ENCODE measurements at places on chromosomes 1 and 21.

DNA sequence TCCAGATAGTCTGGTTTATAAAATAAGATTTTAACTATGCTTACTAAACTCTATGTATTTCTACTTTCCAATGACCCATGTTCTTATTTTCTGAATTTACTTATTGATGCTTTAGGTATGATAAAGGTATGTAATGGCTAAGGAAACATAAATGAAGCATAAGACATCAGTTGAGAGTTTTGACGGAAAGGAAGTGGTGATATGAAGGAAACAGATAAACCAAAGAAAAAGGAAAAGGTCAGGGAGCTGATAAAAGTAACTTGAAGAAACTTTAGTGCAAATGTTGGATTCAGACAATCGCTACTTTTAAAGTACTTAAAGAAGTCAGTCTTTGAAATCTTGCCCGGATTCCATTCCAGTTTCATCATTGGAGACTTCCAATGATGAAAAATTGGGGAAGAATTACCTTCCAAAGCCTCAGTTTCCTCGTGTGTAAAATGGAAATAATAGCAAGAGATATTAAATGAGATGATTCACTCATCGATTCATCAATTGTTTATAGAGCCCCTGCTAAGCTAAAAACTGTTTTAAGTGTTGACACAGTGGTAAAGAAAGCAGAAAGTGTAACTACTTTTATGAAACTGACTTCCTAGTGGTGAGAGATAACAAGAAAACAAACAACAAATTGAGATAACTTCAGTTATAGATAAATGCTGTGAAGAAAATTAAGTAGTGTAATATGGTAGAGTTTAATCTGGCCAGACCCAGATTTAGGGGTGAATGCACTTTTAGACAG, 10.6 kb downstream of the PTPRC start:
- DNase-seq: no peak

GRCh38 chr1:167249702-167250101, 29.0 kb downstream of the POU2F1 start:
- DNase-seq: no peak

GRCh38 chr1:226511296-226511695, 37.3 kb upstream of the STUM start:
- DNase-seq: no peak

- no peak for DNase-seq
Measured at GRCh38 chr1:57959531-57960241, 535.8 kb upstream of the DAB1 start.

- DNase-seq: no peak
Measured at GRCh38 chr1:55893155-55893554, 678.0 kb upstream of the USP24 start.

DNA sequence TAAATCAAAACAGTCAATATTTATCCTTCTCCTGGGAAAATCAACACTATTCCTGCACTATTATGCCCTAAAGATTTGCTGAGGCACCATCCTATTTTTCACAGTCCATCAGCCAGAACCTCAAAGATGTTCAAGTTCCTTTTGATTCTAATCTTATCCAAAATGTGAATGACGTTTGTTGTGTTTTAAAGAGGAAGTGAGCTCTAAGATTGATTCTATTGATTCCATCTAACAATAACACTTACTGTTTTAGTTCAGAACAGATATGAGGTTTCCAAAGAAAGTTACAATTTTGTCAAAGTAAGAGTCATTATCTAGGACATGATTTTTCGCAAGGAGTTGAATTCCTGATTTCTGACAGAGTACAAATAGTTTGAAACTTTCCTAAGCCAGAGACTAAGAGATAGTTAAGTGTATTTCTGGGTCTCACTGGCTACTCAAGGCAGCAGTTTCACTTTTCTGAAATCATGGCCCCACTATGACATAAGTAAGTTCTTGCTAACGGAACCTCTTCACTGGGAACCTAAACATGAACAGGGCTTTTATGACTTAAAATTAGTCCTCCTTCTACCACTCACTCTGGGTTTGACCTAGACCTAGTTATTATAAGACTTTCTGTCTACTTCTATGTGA, 84.7 kb downstream of the LHX9 start:
- no peak for DNase-seq

DNA sequence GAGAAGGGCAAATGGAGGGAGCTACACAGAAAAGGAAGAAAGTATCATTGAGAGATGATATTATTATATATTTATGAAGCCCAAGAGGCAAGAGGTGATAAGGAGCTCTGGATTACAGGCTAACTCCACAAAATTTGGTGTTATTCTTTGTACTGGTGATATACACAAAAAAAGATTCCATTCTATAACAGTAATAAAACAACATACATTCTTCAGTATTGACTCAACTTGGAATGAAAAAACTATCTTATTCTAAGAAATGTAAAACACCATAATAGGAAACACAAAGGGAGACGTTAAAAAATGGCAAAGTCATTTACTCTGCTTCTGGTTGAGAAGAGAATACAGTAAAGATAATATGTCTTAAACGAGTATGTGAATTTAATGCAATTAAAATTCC, 99.4 kb downstream of the TEX35 start:
- no peak for DNase-seq

- no peak for DNase-seq
Measured at GRCh38 chr1:167314671-167315070, 94.0 kb downstream of the POU2F1 start.

DNA sequence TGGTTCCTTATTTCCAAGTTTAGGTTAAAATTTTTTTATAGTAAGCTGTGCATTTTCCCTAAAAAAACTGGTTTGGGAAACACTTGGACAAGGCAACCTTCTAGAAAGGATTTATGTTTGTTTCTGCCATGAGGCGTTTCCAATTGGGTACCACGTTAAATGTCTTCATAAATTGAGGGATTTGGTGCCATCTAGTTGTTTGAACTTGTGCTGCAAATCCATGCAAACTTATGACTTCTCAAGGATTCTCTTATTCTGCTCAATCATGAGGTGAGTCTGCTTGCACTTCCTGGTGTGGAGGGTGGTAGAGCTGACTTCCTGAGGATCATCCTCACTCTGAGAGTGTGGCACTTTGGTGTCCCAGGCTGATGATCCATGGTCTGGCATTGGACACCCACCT, 123.3 kb downstream of the PCNX2 start:
- DNase-seq: no peak

GRCh38 chr21:33443194-33443593, 36.6 kb downstream of the TMEM50B start:
- DNase-seq: no peak

DNA sequence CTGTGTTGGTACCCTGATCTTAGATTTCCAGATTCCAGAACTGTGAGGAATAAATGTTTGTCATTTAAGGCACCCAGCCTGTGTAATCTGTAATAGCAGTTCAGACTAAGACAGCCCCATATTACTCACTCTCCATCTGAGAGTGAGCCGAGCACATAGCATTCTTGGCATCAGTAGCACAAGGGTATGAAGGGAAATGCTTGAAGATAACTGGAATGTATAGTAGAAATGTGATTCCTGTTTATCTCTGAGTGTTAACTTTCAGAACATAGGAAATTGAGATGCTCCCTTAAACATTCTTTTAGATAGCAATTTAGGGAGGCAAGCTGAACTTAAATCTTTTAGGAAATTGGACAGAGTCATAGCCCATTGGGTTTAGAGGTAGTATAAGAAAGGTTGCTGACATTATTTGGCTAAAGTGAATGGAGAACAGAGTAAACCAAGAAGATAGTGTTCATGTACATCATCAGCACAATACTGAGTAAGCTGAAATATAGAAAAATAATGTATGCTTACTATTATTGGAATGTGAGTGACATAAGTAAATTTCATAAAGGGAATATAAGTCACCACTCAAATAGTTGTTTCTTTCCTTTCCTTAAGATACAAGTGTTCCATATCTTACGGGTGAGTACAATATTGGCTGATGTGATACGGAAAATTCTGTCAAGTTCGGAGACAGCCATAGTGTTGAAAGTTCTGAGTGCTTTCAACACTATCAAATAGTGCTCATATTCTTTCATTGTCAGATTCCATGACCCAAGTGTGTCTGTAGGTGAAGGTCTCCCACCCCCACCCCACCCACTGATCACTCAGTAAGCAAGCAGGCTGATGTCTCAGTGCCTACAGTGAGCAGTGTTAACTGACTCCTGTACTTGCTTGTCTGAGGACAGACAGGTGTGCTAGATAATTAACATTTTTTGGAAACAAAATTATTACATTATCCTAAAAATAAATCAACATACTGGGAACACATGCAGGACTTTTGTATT, 73.7 kb downstream of the LRRC8D start:
- no peak for DNase-seq

GRCh38 chr1:21322681-21323016, 32.4 kb upstream of the ECE1 start:
- no peak for DNase-seq

DNA sequence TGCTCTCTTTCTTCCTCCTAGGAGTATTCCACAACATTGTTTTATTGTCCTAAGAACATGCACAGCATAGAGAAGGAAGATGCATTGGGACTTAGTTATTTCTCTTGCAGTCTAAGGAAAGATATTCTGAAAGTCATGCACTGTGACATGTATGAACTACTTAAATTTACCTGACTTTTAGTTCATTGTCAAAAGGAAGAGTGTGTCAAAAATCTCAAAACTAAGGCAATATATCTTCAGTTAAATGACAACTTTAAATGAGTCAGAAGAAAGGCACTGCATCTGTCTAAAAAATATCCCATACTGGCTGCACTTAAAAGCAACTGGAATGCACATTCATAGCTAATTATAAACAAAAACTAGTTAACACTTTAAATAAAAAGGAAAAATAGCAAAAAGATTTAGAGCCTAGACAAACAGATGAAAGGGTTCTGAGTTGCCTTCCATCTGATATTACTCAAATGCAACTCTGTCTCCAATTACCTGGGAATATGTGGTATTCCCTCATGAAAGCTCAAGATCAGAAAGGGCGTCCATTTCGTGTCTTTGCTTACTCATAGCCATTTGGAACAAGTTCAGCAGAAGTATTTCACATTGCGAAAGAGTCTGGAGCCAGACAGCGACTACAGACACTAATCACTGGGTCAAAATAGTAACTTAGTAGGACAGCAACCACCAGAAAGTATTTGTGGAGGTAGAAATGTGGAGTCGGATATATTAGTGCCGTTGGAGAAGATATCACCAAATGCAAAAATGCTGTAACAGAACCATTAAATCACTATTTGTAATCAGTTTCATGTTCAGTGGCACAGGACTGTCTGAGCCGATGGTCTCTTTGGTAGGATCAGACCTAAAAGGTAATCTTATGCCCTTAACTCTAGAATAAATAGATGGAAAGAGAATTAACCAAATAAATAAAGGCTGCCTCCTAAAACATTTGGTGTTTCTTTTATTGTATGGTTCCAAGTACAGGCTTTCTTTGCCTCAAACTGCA, 225.7 kb downstream of the GREM2 start:
- DNase-seq: no peak

DNA sequence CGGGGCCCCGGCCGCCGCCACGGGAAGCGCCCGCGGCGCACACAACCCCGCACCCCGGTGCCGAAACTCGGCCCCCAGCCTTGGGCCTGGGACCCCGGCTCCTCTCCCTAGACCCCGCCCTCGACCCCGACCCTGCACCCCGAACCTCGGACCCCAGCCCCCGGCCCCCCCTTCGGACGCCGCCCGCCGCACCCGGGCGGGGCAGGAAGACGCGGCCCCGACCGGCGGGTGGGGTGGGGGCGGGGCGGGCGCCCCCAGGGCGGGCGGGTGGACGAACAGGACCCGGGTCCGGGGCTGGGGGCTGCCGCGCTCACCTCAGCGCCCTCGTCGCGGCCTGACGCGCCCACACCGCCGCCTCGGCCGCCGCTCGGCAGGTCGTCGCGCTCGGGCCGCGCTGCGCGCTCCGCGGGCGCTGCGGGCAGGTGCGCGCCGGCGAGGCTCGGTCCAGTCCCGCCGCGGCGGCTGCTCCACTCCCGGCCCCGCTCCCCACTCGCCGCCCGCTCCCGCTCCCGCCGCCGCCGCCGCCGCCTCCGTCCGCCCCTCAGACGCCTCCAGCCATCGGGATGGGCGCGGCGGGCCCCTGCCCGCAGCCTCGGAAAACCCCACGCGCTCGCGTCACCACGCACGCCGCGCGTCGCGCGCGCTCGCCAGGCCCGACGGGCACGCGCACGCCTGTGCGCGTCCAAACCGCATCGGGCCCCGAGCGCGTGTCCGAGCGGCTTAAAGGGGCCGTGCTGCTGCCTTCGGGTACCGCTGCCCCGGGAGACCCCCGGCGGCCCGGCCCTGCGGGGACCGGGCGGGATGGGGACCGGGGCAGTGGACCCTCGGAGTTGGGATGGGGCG, at the start of gene GNB1:
Gene GNB1, minus strand, starts transcription at position 582 of the 843 bp plus-strand sequence. CDS start 65,634 bp downstream, outside the sequence.
- DNase-seq: peak; percentile 84

DNA sequence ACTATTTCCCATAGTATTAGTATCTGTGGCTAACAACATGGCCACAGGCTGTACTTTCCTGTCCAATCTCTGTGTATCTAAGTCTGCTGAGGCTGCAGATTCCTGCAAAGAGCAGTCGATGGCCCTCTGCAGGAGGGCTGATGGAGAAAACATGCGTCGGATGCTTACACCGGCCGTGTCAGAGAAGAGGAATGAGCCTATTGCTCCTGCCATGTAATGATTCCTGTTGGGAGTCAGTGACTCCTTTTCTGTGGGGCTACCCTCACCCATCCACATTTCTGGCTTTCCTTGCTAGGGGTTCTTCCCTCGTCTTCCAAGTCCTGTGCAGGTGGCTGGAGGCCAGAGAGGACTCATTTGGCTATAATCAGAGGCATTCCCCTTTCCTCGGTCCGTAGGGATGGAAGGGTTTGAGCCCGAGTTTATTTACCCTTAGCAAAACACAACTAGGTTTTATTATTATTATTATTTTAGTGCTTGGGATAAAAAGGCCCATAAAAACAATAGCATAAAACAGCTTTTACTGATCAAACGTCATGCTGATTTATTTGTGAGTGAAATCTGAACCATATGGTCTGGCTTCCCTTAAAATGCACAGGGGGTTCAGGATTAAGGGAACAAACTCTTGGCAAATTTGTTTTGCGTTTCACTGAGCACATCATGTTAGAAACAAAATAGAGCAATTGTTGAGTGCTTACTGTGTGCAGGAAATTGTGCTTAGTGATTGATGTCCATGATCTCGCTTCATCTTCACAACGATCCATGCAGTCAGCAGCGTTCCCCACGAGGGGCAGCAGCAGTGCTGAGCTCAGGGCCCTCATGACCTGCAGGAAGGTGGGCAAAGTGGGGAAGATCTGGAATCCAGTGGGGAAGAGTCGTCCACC, 70.8 kb downstream of the KIF26B start:
- DNase-seq: no peak

DNA sequence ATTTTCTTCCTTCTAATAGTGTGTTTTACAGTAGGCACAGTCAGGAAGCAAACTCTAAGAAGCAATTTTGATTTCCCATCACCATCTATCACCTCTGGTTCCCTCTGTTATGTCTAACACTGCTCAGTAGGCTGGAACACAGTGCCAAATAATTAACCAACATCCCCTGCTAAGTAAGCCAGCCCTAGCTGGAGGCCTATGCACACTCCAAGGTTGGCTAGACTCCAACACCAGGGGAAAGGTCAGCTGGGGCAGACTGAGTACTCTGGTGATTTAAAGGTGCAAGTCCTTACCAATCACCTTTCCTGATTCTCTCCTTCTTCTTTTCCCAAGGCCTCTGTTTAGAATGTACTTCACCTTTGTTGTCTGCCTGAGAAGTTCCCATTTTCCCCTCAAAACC, 46.5 kb upstream of the BEND5 start:
- no peak for DNase-seq
